Dermis lymphatic vessel endothelial cell (primary cell): ENCODE measurements at places on chromosomes 2 and 18. TPM values are rescaled to one million over a fixed set of nuclear protein-coding genes. Genes with fewer than 3 reads are reported as not detected.

SLC11A1 gene
- total RNA-seq, result 0.09 and 0.11 TPM in 2 replicates

GALR1 gene
- not detected in 2 replicates for total RNA-seq

APOB gene
- under 0.01 TPM in 2 replicates for total RNA-seq

SERTAD2 gene
- total RNA-seq, result 6.2 and 6.4 TPM in 2 replicates

CCL20 gene
- total RNA-seq, result 0.95 and 2.1 TPM in 2 replicates

HOXD12 gene
- total RNA-seq, result not detected in 2 replicates

SULT1C4 gene
- 158 and 287 TPM in 2 replicates for total RNA-seq

ALPP gene
- total RNA-seq, result not detected in 2 replicates

C2orf80 gene
- total RNA-seq, result not detected in 2 replicates

TRIM54 gene
- total RNA-seq, result 0.52 and 1.3 TPM in 2 replicates

ARMC9 gene
- total RNA-seq, result 4.8 and 7.4 TPM in 2 replicates

FSHR gene
- total RNA-seq, result not detected in 2 replicates

RAB12 gene
- 48.4 and 51.4 TPM in 2 replicates for total RNA-seq

KCNG3 gene
- total RNA-seq, result not detected in 2 replicates

LHCGR gene
- not detected in 2 replicates for total RNA-seq

EPG5 gene
- 9.4 and 14.8 TPM in 2 replicates for total RNA-seq

RESP18 gene
- not detected in 2 replicates for total RNA-seq

SFT2D3 gene
- total RNA-seq, result 4.8 and 6.2 TPM in 2 replicates

SCN9A gene
- 0.54 and 0.86 TPM in 2 replicates for total RNA-seq

IL1R2 gene
- total RNA-seq, result 0.26 and 0.33 TPM in 2 replicates

ST8SIA3 gene
- total RNA-seq, result not detected in 2 replicates

TEX44 gene
- total RNA-seq, result not detected in 2 replicates

NAT8 gene
- not detected in 2 replicates for total RNA-seq

KIF1A gene
- total RNA-seq, result under 0.01 TPM in 1 of 2 replicates, not detected in the other

NETO1 gene
- total RNA-seq, result not detected in 2 replicates
